ENCODE measurements at places on chromosomes 2 and 18. TPM values are rescaled to one million over a fixed set of nuclear protein-coding genes. Genes with fewer than 3 reads are reported as not detected.

LIMS1 gene
- total RNA-seq, result 66.3 TPM

SP5 gene
- not detected for total RNA-seq

CAPG gene
- 229 TPM for total RNA-seq

CCDC68 gene
- 24.3 TPM for total RNA-seq

DLGAP1 gene
- not detected for total RNA-seq

SERTAD2 gene
- total RNA-seq, result 7.8 TPM

KIF1A gene
- total RNA-seq, result not detected

REG1B gene
- total RNA-seq, result not detected

MARCHF4 gene
- 2.6 TPM for total RNA-seq

DPYSL5 gene
- not detected for total RNA-seq

C2orf15 gene
- not detected for total RNA-seq

GRB14 gene
- total RNA-seq, result not detected

HAT1 gene
- 56.2 TPM for total RNA-seq

POTEF gene
- not detected for total RNA-seq

All from myometrial cell (primary cell).